Colonic mucosa (tissue), 4 donors: ENCODE measurements at places on chromosomes 3 and 15. TPM values are rescaled to one million over a fixed set of nuclear protein-coding genes. Genes with fewer than 3 reads are reported as not detected.

- DNase-seq = no peak
Observed at GRCh38 chr3:50583897-50584296, 14.6 kb downstream of the HEMK1 start.

- no peak for DNase-seq
Observed at GRCh38 chr15:40281801-40282146, 1.1 kb downstream of the ANKRD63 start.

MYRIP gene
- total RNA-seq = 6.3 TPM

CPNE9 gene
- not detected for total RNA-seq

DNA sequence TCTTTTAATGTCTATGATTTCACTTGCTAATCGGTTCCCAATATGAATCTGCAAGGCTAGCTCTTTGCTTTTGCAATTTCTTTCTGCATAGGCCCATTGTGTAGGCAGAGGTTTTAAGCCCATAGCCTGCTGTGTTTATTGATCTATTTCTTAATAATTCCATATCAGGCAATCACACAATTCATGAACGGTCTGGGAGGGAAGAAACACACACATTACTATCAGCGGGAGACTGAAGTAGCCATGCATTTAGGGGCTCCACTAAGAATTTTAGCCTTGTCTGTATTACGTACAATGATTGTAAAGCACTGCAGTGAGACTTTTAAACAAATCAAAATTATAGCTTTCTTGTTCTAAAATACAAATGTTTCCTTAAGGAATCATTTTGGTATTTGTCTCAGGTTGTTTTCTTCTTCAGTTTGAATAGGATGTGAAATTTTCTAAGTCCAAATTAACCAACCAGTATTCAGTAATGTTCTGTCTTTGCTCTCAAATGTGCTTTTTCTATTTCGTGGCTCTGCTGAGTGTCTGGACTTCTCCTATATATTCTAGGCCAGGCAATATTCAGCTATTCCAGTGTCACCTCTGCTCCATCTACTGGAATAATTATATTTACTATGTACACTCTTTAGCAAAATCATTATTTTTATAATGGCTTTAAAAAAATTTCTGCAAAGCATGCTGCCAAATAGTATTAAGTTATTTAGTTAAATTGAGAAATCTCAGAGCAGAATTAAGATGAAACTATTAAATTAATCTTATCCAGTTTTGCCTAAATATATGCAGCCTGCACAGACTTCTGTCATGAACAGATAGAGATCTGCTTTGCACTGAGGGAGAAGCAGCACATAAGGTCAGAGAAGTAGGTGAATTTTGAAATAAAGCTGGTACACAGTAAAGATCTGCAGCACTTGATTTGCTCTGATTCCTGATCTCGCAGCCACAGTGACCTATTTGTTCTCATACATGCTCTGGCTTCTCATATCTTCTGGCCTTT, 103.0 kb upstream of the NAALADL2 start:
- DNase-seq = no peak

DNA sequence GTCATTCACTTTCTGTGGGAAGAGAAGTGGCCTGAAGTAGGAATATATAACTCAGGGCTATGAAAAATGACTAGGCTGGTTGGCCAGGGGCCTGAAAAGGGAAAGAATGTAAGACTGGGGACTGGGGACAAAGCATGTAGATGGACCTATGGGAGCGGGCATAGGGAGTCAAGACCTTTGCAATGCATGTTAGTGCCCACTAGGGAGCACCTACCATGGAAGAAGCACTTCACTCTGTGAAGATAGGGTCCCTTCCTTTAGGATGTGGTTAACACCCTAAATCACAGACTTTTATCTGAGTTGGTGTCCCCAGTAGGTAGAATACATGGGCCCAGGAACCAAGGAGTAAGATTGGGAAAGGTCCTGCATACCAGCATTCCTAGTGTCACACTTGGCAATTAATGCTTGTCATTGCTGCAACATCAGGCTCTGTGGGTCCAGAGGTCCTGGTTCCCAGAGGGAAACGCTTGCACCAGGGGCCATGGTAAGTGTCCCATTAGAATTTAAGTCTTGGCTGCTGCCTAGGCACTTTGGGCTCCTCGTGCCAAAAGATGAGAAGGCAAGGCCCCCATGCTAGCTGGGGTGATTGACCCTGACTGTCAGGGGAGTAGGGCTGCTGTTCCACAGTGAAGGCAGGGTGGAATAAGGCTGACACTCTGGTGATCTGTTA, 79.6 kb downstream of the CRYGS start:
- DNase-seq = no peak

DNA sequence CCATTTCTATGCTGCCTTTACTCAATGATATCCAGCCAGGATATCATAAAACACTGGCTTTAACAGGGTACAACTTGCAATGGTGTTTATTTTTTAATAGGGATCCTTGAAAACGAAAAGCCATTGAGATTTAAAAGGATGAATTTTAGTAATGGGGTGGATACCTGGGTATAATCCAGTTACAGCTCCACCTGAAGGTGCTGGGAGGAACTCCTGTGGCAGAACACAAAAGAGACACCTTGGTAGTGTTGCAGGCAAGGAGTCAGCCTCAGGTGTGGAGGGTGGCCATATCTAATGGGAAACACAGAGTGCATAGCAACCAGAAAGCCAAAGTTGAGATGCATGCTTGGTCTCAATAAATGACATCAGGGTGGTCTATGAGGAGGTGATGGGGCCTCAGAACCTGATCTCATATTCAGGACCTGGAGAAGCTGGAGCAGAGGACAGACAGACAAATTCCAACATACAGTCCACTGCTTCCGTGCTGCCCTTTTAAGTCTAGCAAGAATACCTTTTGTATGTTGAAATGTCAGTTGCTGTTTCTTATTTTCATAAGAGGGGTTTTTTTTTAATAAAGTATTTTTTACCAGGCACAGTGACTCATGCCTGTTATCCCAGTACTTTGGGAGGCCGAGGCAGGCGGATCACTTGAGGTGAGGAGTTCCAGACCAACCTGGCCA, 12.0 kb upstream of the PAQR9 start:
- no peak for DNase-seq

DNA sequence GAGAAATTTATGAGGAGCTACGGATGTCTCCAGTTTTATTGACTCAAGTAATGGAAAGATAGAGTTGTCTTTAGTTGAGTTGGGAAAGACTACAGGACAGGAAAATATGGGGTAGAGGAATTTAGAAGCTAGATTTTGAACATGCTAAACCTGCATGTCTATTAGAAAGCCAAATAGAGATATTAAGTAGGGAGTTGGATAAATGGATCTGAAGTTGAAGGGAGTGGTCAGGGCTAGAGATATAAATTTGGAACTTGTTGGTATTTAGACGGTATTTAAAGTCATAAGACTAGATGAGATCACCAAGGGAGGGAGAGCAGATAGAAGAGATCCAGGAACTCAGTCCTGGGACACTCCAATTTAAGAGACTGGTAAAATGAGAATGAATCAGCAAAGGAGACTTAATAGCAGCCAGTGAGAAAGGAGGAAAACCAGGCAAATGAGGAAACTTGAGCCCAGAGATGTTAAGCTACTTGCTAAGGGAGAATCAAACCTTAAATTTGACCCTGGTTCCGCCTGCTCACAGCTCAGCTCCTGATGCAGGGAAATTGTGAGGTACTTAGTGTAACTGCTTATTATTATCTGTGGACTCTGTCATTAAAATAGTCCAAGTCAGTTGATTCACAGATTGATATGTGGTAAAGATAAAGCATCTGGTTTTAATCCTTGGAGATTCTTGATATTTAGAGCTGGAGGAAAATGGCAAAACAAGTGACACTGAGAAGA, 35.8 kb downstream of the ABI3BP start:
- DNase-seq = no peak

SUSD5 gene
- 0.35 TPM for total RNA-seq

GRCh38 chr3:11641683-11642430, 1.9 kb downstream of the VGLL4 start:
- DNase-seq = no peak

TUSC7 gene
- total RNA-seq = not detected

- DNase-seq = no peak
Observed at GRCh38 chr3:18393906-18394305, 31.2 kb downstream of the SATB1 start.

DNA sequence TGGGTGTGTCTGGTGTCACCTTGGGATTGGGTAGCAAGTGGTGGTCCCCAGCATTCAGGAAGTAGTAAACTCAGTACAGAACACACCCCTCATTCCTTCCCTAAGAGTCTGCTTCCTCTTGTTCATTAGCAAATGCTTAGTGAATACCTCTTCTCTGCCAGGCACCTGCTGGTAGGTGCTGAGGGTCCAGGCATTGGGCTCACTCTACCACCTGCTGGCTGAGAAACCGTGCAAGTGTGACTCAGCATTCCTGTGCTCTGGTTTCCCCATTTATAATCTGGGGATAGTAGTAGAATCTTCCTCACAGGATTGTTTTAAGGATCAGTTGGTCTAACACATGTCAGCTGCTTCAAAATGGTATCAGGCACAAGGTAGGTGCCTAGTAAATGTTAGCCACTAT, 4.8 kb downstream of the SHF start:
- DNase-seq = no peak

CD276 gene
- 49.9 TPM for total RNA-seq

GRCh38 chr3:141253811-141254210, 22.2 kb downstream of the PXYLP1 start:
- DNase-seq = no peak

SNTN gene
- not detected for total RNA-seq

CLCN2 gene
- total RNA-seq = 71.6 TPM

MST1R gene
- 173 TPM for total RNA-seq

IL16 gene
- total RNA-seq = 3.4 TPM

DNA sequence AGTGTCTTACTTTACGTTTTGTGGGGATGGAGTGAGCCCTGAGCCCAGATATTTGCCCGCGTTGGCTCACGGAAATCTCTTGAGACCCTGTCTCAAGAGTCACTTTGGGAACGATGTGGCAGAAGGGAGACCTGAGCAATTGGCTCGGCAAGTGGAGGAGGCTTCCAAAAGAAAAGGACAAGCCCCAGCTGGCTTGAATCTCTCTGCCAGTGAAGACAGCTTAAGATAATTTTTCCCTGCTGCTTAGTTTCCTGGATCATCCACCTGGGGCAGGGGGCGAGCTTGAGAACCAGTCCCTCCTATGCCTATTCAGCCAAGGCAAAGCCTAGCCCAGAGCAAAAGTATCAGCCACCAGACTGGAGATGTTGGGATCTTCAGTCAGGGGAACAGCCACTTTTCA, 708 bp downstream of the SEC22A start:
- no peak for DNase-seq

DNA sequence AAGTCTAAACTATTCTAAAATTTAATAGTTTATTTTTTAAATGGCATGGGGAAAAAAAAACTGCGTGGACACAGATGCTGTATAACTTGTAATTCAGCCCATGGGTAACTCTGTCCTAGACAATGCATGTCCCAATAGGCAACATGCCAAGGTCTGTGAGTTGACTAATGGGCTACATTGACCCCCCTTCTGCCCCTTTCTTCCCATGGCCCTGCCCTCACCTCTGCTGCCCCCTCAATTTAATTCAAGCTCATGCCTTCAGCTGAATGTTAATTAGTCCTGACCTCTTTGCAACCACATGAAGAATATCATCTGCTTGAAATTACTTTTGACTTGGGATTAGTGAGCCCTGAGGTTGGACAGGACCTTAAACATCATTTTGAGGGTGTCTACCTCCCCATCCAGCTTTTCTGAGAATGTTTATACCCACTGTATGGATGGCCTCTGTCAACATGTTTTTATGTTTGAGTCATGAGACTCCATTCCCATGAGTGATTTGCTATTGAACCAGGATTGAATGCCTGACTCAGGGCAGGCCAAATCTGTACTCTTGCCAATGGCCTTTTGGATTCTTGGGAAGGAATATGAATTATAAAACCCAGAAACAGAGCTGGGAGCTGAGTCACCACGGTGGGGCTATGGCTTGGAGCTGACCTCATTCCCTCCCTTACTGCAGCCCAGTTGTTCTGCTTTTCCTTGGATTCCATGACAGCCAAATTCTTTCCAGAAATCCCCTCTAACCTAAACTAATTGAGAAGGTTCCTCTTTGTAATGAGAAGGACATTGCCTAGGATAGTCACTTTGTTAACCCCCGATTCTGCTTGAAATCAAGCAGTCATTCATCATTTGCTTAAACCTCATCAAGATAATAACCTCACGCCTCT, 33.5 kb upstream of the PDE8A start:
- no peak for DNase-seq

- no peak for DNase-seq
Observed at GRCh38 chr15:42621386-42621785, 46.0 kb downstream of the STARD9 start.

- DNase-seq = no peak
Observed at GRCh38 chr3:30776186-30776815, 118.2 kb downstream of the GADL1 start.

GRCh38 chr3:150220041-150220440, 188.1 kb upstream of the TSC22D2 start:
- DNase-seq = no peak

DNA sequence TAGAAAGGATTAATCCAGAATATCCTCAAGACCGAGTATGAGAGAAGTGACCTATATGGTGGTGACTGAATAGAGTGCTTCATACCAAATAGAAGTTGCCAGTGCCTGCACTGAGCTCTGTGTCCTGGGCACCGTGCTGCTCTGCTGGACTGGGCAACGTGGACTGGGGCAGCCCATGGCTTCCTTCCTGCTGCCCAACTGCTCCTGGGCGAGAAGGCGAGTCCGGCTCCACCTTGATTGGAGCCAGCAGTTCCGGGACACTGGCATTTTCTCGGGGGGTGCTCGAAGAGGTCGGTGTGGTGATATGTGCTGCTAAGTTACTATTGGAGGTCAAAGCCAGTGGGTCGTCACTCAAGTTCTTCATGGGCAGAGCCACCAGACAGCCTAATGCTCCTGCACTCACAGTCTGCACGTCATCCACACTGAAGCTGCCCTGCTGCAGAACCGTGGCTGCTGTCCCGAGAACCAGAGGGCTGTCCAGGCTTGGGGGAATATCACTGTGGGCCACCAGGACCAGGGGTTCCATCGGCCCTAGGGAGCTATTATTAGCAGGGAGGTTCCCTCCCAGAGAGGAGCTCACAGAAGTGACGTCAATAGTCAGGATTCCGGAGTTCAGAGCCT, 14.1 kb downstream of the ZXDC start:
- no peak for DNase-seq

GRCh38 chr3:56790016-56790821, 11.5 kb downstream of the ARHGEF3 start:
- no peak for DNase-seq

- peak; percentile 91 for DNase-seq
Observed at GRCh38 chr3:186806089-186807055, at the start of gene RFC4. TSS of gene RFC4 (minus strand) at chr3:186806482. CDS start at chr3:186804713, 1,769 bp downstream.

GRCh38 chr15:93159930-93160329, 70.9 kb upstream of the RGMA start:
- no peak for DNase-seq

DNA sequence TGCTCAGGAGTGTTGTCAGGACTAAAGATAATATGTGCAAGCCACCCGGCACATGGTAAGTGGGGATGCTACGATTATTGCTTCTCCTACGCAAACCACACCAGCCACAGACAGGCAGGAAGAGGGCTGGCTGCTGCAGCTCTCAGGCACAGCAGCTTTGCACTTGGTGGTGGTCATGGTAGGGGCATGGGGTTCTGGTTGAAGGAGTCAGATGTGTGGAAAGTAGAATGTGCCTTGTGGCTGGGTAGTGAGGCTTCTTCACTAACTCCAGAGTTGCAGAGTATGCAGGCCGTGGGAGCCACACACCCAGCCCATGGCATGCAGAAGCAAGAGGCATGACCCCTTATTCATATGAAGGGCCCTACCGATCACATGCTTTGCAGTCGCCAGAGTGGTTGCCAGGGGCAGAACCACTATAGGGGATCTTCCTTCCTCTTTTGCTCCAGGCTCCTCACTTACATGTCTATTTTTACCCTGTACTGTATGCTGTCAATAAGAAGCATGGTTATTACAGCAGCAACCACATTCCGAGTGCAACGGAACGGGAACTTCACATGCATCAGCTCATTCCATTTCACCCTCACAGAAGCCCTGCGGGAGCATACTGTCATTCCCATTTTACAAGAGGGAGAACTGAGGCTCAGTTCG, 59.2 kb upstream of the HERC1 start:
- DNase-seq = peak; percentile 38
